ENCODE measurements at places on chromosomes 16 and 17. TPM values are rescaled to one million over a fixed set of nuclear protein-coding genes. Genes with fewer than 3 reads are reported as not detected.
A peak's percentile ranks its signal among the peaks of the same experiment; 100 is the strongest.

GRCh38 chr16:78395035-78395434 is 295.6 kb downstream of the WWOX start:
- no peak overlapping the region for H3K27ac ChIP-seq
- no peak overlapping the region for H3K4me3 ChIP-seq
- no peaks in the 10 kb centered on the region for H3K27me3 ChIP-seq
- no peaks in the 10 kb centered on the region for H3K4me1 ChIP-seq
- DNase-seq = no peak

DNA sequence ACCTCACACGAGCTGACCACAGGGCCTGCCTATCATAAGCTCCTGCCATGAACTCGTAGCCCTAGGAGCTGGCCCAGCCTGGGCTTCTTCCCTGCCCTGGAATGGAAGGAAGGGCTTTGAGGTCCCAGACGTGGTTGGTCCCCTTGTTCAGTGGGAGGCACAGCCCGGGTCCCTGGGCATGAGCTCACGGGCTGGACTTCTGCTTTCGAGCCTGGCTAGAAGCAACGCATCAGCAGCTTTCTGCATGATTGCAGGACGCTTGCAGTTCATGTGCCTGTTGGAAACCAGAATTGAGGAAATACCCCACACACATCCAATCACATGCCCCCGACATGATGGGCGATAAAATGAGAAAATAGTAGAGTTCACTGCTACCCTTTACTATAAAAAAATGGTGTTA is 293.3 kb downstream of the MAF start:
- H3K36me3 ChIP-seq = no peaks in the 10 kb centered on the region
- H3K4me3 ChIP-seq = no peak overlapping the region
- no peak overlapping the region for H3K27ac ChIP-seq
- DNase-seq = no peak
- peaks cover 35% of the 10 kb centered on the region for H3K4me1 ChIP-seq

Gene CD300E
- not detected for total RNA-seq

GRCh38 chr17:82297280-82297713 is 20.1 kb downstream of the CD7 start:
- H3K4me3 ChIP-seq = no peak overlapping the region
- H3K27ac ChIP-seq = peak overlapping the region; percentile 75
- peaks cover 19% of the 10 kb centered on the region for H3K4me1 ChIP-seq
- no peak for DNase-seq
- H3K27me3 ChIP-seq = no peaks in the 10 kb centered on the region

DNA sequence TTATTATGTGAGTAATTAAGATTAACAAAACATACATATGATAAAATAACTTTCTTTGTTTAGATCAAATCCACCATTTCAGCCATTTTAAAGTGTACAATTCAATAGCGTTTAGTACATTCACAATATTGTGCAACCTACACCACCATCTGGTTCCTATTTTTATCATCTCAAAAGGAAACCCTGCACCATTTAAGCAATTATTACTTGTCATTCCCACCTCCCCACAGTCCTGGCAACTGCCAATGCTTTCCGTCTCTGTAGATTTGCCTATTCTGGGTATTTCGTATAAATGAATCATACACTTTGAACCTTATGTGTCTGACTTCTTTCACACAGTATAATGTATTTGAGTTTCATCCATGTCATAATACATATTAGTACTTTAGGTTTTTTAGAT is 162.5 kb upstream of the CNTNAP4 start:
- peaks cover 3% of the 10 kb centered on the region for H3K4me1 ChIP-seq
- DNase-seq = no peak
- H3K4me3 ChIP-seq = no peak overlapping the region
- no peaks in the 10 kb centered on the region for H3K36me3 ChIP-seq

DNA sequence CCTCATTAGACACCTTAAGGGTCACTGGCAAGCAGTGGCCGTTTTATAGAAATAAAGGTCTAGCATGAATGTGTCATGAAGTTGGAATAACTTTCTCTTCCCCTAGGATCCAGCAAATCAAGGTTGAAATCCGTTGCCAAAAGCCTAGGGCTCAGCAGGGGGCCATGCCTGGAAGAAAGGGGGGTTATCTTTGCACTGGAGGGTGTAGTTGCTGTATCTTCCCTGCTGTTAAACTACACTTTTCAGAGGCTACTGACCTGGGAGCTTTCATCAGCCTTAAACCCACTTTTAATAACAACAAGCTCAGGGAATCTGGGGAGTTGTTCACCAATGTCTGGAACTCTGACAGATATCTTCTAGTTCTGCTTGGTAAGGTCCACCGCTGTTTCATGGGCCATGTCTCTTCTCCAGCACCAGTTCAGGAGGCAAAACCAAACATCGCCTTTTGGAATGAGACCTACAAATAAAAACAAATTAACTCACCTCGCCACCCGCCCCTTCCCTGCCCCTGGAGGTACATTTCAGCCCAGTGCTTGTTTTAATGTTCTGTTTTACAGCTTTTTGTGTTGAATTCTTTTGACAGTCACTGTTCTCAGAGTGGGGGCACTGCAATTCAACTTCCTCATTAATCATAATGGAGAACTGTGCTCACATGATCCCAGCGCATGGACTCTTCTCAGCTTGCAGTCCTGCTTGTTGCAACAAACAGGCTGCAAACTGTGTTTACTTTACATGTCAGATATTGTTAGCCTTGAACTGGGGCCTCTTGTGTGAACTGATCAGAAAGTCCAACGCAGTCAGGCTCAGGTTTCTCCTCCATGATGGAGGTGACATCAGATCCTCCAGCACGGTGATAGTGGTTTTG is 508.7 kb downstream of the KCNJ2 start:
- no peaks in the 10 kb centered on the region for H3K36me3 ChIP-seq
- no peak for DNase-seq
- H3K4me3 ChIP-seq = no peak overlapping the region
- H3K27me3 ChIP-seq = no peaks in the 10 kb centered on the region
- peaks cover 20% of the 10 kb centered on the region for H3K4me1 ChIP-seq

DNA sequence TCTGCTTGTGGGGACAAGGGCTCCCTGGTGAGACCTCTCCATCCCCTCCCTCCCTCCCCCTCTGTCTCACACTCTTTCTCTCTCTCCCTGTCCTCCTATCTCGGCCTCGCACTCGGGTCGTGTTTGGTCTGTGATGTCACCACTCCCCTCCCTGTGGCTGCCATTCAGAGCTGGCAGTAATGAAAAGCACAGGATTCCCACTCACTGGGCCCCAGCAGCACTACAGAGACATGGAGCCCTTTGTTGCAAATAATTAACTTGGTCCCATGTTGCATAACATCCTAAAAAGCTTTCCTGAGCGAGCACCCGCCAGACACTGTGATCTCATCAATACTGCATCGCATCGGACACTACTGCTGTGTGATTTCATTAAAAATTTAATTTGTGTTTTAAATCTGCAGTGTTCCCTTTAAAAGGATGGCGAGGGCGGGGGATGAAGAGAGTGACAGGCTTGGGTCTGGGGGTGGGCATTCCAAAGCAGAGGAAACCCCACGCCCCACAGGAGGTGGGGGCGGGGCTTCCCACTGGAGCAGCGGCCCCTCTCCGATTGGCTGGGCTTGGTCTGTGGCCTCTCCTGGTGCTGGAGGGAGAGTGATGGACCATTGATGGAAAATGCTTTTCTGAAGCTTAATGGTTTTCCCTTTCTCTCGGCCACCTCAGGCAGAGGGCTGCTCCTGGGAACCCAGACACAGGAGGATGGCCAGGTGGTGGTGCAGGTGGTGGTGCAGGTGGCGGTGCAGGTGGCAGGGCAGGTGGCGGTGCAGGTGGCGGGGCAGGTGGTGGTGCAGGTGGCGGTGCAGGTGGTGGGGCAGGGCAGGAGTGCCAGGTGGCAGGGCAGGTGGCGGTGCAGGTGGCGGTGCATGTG is 15.3 kb upstream of the NPTX1 start:
- H3K4me3 ChIP-seq = peak overlapping the region; percentile 34
- H3K4me1 ChIP-seq = peaks cover 8% of the 10 kb centered on the region
- H3K27ac ChIP-seq = peak overlapping the region; percentile 75
- peaks cover 41% of the 10 kb centered on the region for H3K27me3 ChIP-seq
- no peaks in the 10 kb centered on the region for H3K36me3 ChIP-seq

Gene MYH11
- total RNA-seq = not detected

DNA sequence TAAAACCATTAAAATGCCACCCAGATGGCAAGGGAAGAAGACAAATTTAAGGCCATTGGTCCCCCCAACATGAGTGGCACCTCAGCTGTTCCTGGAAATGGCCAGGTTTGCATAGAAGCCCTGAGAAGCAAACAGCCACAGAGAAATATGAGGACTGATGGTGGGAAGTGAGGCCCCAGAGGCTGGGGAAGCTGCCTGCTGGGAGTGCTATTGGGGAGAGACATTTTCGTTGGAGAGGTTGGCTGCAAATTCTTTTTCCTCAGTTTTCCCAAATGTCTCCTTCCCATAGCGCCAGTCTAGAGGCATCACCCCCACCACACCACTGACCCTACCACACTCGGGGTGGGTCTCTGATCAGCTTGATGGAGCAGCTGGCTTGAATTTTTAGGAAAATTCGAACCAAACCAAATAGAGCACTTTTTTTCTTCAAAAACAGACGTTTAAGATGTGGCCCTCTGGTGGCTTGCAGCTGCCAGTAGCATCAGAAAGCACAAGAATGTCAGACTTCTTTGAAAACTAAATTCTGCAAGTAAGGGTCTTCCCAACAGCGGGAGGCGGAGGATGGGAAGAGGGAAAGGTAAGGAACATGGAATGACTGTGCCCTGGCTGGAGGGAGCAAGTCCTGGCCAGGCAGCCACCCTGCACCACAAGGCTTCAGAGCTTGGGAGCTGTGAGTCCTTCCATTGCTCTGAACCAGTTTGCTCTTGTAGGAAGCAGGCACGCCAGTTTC is 13.2 kb upstream of the SLC12A3 start:
- peaks cover 60% of the 10 kb centered on the region for H3K4me1 ChIP-seq
- no peak for DNase-seq
- H3K36me3 ChIP-seq = no peaks in the 10 kb centered on the region
- no peaks in the 10 kb centered on the region for H3K27me3 ChIP-seq

DNA sequence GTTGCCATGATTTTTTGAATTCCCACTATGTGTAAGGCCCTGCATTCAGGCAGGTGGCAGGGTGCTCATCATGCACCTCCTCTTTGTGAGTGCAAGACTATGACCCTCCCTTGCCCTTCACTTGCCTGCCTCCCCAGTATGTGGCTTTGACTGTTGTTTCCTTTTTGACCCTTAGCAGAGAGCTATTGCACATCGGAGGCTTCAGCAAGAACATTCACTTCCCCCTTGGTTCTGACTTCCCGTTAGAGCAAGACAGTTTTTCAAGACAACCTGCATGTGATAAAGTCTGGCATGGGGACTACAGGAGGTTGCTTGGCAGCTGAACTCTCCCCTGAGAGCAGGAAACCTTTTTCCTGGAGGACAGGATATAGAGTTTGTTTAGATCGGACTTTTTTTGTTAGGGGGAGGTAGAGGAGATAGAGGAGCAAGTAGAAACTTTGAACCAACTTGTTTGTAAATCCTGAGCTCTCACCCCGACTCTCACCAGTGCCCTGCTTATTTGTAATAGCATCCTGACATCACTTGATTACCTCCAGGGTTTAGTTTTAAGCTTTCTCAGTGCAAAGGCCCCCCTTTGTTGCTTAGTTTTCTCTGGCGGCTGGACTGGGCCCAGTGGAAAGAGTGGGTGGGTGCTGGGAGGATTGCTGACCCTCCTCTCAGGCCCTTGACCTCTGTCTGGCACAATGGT is 34.3 kb downstream of the LIMD2 start:
- no peak for DNase-seq
- no peaks in the 10 kb centered on the region for H3K4me1 ChIP-seq
- no peak overlapping the region for H3K27ac ChIP-seq
- H3K36me3 ChIP-seq = peaks cover 6% of the 10 kb centered on the region
- no peaks in the 10 kb centered on the region for H3K27me3 ChIP-seq

DNA sequence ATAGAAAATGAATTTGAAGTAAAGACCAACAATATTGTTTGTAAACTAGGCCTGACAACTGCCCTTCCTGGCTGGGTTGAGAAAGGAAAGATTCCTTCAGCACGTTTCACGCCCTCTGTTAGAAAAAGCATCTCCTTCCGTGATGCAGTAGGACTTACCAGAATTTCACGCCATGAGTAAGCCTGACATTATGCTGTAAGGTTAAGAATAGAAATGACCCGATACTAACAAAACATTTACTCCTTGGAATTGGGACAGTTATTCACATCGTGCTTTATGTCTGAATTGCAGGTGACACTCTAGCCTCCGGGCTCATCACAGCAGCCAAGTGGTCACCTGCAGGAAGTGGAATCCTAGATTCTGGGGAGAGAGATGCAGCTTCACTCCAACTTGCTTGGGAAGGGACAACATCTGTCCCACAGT is 17.5 kb downstream of the MARCHF10 start:
- no peak for DNase-seq
- no peaks in the 10 kb centered on the region for H3K27me3 ChIP-seq
- peak overlapping the region; percentile 29 for H3K27ac ChIP-seq

Gene CPD
- total RNA-seq = 71.2 TPM

DNA sequence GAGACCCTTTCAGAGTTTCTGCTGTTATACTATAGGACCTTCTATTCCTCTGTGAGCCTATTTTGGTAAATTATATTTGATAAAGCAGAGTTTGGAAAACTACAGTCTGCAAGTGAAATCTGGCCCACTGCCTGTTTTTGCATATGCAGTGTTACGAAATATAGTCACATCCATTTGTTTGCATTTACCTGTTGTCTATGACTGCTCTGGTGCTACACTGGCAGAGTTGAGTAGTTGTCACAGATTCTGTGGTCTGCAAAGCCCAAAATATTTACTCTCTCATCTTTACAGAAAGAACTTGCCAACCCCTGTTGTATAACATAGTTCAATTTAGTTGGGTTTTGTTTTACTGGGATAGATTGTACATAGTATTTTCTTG is 42.3 kb downstream of the TNRC6A start:
- H3K27ac ChIP-seq = no peak overlapping the region
- H3K4me3 ChIP-seq = no peak overlapping the region
- no peaks in the 10 kb centered on the region for H3K27me3 ChIP-seq

DNA sequence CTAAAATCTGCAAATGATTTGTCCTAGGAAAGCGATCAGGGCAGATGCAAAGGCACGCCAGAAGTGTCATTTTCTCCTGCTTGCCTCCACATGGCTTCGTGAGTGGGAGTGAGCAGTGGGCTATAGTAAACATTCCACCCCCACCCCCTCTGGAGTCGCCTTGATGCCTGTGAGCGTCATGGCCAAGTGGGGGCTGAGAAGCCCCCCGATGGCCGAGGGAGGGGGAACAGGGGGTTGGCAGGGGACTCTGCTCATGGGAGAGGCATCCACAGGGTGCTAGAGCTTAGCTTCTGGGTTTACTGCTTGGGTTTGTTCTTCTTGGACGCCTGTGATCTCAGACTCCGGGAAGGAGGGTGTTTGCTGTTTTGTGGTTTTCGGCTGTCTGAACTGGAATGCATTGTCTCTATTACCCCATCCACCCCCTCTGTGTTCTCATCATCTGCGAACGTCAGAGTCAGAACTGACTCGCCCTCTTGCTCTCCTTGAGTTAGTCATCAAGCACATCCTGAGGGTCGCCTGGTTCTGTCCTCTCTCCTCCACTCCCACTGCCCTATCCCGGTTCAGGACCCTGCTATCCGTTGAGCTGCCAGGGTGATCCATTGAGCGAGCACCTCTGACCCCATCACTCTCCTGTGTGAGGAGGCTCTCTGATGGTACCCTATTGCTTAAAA is 15.4 kb downstream of the TNS4 start:
- no peak for DNase-seq
- H3K4me3 ChIP-seq = peak overlapping the region; percentile 63
- peaks cover 38% of the 10 kb centered on the region for H3K4me1 ChIP-seq
- H3K27ac ChIP-seq = peak overlapping the region; percentile 90

- no peaks in the 10 kb centered on the region for H3K36me3 ChIP-seq
- no peak for DNase-seq
- peak overlapping the region; percentile 96 for H3K27ac ChIP-seq
- H3K4me1 ChIP-seq = peaks cover 45% of the 10 kb centered on the region
Observed at GRCh38 chr16:85557083-85557970, 55.8 kb upstream of the GSE1 start.

Gene CCL23
- not detected for total RNA-seq

Gene APOBR
- total RNA-seq = 0.14 TPM
